Activated CD8-positive, alpha-beta memory T cell treated with anti-CD3 and anti-CD28 coated beads for 24 hours (primary cell): ENCODE measurements at places on chromosomes 16 and 17.

- no peak for DNase-seq
These were observed 388.5 kb downstream of the XYLT1 start for GRCh38 chr16:17082095-17082882.

DNA sequence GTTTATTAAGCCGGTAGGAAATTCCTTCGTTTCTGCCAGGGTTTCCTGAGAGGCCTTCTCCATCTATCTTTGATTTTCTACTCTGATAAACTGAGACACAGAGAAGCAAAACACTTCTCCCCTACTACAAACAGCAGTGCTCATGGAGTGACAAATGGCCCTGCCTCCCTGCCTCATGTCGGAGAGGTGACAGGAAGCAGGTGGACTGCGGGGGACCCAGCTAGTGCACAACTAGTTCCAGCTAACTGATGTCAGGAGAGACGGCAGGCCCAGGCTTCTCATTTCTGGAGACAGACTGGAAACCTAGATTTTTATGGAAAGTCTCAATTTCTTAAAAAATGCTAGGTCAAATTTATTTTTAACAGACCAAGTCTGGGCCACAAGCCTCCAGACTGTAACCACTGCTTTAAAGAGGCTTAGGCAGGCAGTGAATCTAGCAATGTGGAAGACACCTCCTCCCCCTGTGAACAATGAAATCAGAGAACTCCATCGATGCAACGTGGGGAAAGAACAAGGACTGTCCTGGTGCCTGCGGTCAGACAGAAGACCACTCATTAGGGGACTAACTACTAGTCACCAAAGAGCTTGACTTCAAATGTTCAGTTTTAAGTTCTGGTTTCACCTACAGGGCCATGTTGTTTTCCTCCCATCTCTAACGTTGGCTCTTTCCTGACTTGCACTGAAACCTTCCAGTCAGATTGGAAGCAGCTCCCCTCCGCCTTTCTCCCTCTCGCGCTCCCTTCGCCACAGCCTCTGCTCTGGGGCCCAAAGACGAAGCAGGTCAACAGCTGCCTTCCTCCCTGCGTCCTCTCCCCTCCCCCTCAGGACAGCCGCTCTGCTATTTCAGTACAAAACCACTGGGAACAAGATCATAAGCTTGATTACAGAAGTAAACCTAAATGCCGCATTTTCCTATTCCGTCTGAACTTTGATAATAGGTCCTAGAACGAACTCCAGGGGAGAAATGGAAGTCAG lies 17.6 kb downstream of the GTF3C1 start:
- DNase-seq: no peak

GRCh38 chr16:86573215-86573614 lies 5.1 kb upstream of the FOXL1 start:
- DNase-seq: no peak

DNA sequence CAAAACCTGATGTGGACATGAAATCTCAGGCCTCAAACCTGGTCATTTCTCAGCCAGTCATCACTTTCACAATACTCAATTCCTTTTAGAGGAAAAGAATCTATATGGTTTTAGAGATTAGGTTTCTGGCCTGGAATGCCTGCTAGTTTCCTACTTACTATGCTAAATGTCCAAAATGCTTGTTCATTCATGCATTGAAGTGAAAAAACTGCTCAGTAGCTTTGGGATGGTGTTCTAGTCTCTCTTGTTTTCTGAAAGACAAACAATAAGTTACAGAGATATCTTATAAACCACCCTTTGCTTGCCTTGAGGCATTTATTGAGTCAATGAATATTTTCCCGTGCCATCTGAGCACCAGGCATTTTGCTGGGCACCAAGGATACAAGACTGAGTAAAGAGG lies 1146.5 kb upstream of the GOT2 start:
- no peak for DNase-seq

- no peak for DNase-seq
These were observed 40.1 kb downstream of the CPNE2 start for GRCh38 chr16:57132470-57132869.

DNA sequence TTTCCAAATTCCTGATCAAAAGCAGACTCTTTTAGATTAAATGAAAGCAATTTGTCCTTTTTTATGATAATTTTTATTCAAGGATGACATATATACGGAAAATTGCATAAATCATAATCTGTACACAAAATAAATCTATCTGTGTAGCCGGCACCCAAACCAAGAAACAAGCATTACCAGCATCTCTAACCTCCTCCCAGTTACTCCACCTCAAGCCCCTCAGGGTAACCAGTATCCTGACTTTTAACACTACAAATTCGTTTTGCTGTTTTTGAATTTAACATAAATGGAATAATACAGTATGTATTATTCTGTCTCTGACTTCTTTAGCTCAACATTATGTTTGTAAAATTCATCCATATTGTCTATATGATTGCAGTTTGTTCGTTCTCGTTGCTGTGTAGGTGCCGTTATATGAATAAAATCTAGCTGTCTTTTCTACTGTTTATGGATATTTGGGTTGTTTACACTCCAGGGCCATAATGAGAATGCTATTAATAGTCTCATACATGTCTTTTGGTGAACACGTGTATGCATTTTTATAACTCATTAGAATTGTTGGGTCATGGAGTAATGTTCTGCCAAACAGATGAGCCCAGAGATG lies 1.0 kb downstream of the TEKT1 start:
- DNase-seq: no peak

DNA sequence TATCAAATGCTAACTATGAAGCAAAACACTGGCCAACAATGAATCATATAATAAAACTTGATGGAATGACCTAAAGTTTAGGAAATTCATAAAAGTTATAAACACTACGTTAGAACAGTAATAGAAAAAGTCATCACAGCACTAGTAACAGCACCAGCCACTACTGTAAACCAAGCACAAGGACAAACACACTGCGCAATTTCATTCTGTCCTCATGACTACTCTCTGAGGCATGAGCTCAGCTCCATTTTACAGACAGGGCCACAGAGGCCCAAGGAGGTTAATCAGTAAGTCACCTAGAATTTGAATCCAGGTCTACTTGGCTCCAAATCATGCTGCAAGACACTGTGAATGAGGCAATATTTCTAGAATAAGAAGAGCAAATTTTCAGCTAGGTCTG lies 13.4 kb downstream of the EMC8 start:
- DNase-seq: no peak

- DNase-seq: no peak
These were observed 4.0 kb upstream of the CDC6 start for GRCh38 chr17:40283662-40284061.

DNA sequence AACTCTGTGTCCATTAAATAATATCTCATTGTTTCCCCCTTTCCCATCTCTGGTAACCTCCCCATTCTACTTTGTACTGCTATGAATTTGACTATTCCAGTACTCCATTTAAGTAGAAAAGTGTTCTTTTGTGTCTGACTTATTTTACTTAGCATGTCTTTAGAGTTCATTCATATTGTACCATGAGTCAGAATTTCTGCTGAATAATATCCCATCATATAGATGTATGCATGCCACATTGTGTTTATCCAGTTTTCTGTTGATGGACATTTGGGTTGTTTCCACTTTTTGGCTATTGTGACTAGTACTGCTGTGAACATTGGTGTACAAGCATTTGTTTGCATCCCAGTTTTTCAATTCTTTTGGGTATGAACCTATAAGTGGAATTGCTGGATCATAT lies 6.0 kb downstream of the PPM1D start:
- DNase-seq: no peak

DNA sequence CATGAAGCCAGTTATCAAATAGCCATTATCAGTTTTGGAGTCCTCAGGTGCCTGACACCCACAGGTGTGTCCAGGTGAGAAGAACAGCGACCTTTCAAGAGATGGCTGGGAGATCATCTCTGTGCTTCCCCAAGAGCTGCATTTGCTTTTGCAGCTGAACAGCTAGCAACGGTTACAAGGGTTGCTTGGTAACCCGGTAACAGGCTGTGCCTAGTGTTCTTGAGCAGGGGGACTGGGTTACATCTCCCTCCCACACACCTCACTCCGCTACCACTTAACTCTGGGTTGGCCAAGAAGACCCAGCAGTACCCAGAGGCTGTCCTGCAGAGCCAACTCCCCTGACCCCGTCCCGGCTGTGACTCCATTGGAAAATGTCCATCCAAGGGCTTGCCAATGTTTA lies 147.0 kb downstream of the SLC39A11 start:
- no peak for DNase-seq

DNA sequence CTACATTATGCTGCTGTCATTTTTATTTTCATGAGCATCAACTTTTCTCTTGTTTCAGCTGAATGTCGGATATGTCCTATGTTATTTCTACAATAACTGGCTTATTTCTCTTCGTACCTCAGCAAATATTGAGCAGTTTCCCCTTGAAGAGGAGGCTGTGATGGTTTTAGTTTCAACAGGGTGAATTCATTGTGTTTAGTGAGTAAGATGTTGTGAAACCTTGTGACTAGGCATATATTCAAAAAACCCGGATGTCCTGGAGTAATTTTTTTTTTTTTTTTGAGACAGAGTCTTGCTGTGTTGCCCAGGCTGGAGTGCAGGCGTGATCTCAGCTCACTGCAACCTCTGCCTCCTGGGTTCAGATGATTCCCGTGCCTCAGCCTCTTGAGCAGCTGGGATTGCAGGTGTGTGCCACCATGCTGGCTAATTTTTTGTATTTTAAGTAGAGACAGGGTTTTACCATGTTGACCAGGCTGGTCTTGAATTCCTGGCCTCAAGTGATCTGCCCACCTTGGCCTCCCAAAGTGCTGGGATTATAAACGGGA lies 11.1 kb downstream of the CPD start:
- no peak for DNase-seq

DNA sequence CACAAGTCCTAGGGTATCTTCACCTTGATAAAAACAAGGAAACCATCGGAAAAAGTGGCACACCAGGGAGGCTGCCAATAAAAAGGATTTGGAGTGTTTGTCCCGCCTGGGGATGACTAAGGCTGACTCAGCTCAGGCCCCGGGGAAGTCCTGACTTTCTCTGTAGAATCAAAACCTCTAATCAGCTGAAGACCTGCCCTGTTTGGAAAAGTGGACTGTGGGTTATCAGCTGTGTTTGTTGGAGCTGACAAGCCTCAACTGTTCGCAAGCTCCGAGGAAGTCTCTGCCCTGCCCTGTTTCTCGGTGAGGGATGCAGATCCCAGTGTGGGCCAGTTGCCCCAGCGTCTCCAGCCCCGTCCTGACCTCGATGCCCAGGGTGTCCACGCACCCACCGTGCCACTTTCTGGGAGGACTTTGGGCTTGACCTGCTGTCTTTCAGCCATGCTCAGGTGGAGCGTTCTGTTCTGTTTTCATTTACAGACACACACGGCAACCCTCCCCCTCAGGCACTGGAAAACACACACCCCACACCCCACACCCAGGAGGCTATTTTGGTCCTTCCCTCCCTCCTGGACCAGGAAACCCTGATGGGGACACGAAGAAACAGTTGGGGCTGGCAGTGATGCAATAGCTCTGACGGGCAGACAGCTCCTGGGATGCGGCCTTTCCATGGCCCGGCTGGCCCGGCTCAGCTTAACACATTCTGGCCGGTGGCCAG lies 27.6 kb upstream of the PITPNA start:
- no peak for DNase-seq

DNA sequence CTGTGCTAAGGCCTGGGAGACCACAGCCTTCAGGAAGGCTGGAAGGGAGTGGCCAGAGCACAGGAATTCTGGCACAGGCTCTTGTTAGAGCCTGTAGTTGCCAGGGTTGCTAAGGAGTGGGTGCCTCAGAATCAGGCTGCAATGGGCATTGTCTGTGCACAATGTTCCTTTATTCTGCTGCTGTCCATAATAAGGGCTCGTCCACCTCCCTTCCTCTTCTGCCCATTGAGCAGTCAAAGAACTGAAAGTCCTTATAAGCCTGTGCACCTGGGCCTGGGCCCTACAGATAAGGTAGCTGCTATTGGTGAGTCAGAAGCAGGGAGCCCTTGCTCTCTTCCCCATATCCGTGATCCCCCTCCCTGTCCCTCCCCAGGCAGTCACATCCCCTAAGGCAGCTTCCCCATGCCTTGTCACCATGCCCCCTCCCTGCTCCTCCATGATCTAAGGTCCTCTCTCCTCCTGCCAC lies 5.4 kb upstream of the CNGB1 start:
- no peak for DNase-seq
